ENCODE measurements at places on chromosomes 11 and 22. TPM values are rescaled to one million over a fixed set of nuclear protein-coding genes. Genes with fewer than 3 reads are reported as not detected.

The ACER3 gene
- polyA plus RNA-seq: 14.7 TPM

DNA sequence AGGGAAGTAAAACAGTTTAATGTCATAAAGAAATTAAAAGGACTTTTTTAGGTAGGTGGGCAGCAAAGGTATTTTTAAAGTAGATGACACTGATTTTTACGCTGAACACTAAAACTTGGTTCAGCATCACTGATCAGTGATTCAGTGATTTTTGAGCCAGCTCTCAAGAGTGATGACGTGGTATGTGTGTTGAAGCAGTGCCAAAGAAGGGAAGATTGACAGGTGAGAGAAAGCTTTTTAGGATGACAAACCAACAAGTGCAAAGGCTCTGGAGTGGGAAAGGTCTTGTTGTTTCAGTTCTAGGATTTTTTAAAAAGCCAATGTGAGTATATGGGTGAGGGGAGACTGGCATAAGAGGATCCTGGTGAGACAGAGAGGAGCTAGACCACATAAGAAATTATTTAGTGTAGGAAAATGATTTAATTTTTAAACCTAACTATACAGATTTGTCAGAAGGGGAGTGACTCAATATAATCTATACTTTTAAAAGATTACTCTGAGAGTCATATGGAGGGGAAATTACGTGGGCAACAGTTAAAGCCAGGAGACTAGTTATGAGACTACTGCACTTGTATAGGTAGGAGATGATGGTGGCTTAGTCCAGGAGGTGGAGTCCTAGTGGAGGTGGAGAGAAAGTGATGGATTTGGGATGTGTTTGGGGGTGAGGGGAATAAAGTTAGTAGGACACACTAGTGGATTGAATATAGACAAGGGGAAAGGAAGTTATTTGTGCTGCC is 17.6 kb upstream of the CALCB start:
- DNase-seq: no peak

- no peak for DNase-seq
These were observed 43.0 kb upstream of the TOP3B start for GRCh38 chr22:22025320-22026156.

GRCh38 chr11:34502949-34503348 is 10.6 kb downstream of the ELF5 start:
- DNase-seq: no peak

GRCh38 chr11:75810637-75811390 is 4.2 kb upstream of the UVRAG start:
- DNase-seq: no peak

- no peak for DNase-seq
These were observed 65.3 kb downstream of the ARL14EP start for GRCh38 chr11:30387891-30388861.

- peak; percentile 22 for DNase-seq
These were observed 25.9 kb downstream of the RAB6A start for GRCh38 chr11:73734993-73735392.

The HEPN1 gene
- not detected for polyA plus RNA-seq

DNA sequence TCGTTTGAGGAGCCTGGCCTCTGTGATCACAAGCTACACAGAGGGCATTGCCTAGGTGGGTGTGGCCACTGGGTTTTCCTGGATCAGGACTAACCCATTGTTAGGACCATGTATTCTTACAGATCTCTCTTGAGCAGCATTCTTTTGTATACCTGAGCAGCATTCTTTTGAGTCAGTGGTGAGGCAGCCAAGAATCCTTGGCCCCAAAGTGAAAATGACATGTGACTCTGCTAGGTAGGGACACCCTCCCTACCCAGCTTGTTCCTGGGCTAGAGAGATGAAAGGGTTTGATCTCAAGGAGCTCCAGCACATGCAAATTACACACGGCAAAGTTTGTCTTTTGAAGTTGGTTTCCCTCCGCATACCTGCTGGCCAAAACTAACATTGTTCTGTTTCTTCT is 55.0 kb upstream of the HORMAD2 start:
- no peak for DNase-seq

DNA sequence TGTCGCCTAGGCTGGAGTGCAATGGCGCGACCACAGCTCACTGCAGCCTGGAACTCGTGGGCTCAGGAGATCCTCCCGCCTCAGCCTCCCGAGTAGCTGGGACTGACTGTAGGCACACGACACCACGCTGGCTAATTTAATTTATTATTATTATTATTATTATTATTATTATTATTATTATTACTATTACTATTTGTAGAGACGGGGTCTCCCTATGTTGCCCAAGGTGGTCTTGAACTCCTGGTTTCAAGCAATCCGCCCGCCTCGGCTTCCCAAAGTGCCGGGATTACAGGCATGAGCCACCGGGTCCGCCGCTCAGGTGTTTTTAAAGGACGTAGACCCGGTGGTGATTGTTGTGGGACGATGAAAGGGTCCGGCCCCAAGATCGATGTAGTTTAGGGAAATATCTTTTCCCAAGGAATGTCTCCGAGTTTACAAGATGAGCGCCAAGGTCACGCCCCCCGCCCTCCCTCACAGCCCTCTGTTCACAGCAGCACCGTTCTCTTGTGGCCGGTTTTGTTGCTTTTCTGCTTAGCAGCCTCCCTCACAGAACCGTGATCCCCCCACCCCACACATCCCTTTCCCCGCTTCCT is 728 bp upstream of the POGLUT3 start:
- DNase-seq: no peak

- DNase-seq: no peak
These were observed 328.2 kb downstream of the FAM181B start for GRCh38 chr11:82405421-82405820.

The CTTN gene
- polyA plus RNA-seq: 134 TPM

GRCh38 chr11:1819074-1819473 is 15.7 kb upstream of the SYT8 start:
- DNase-seq: no peak

GRCh38 chr11:100687054-100687629 is at the start of gene ARHGAP42:
ARHGAP42 (plus strand) TSS chr11:100687288; CDS start chr11:100687679, 391 bp downstream.
- no peak for DNase-seq

- no peak for DNase-seq
These were observed 39.6 kb downstream of the TSPAN18 start for GRCh38 chr11:44766112-44766971.

- peak; percentile 50 for DNase-seq
These were observed 1.4 kb upstream of the PRSS23 start for GRCh38 chr11:86798988-86799387.

DNA sequence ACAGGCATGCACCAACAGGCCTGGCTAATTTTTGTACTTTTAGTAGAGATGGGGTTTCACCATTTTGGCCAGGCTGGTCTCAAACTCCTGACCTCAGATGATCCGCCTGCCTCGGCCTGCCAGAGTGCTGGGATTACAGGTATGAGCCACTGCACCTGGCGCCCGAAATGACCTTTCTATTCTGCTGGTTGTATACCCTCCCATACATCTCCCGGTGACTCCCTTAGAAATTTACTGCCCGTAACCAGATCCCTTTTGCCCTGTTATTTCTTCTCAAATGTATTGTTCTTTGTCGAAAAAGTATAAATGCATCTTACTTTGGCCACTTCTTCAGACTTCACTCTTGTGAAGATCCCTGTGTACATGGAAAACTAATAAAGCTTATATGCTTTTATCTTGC is 22.0 kb downstream of the MCHR1 start:
- no peak for DNase-seq

GRCh38 chr11:93289782-93290463 is 40.6 kb upstream of the DEUP1 start:
- no peak for DNase-seq

GRCh38 chr11:7889985-7890384 is 41.1 kb downstream of the OR10A6 start:
- no peak for DNase-seq

- DNase-seq: no peak
These were observed 76.0 kb downstream of the MYEOV start for GRCh38 chr11:69369945-69370344.

The THY1 gene
- polyA plus RNA-seq: 52.0 TPM

The CCDC87 gene
- 0.13 TPM for polyA plus RNA-seq

- no peak for DNase-seq
These were observed 32.1 kb downstream of the IFT27 start for GRCh38 chr22:36743591-36744412.

GRCh38 chr11:45411228-45411946 is 125.2 kb upstream of the SYT13 start:
- DNase-seq: no peak

DNA sequence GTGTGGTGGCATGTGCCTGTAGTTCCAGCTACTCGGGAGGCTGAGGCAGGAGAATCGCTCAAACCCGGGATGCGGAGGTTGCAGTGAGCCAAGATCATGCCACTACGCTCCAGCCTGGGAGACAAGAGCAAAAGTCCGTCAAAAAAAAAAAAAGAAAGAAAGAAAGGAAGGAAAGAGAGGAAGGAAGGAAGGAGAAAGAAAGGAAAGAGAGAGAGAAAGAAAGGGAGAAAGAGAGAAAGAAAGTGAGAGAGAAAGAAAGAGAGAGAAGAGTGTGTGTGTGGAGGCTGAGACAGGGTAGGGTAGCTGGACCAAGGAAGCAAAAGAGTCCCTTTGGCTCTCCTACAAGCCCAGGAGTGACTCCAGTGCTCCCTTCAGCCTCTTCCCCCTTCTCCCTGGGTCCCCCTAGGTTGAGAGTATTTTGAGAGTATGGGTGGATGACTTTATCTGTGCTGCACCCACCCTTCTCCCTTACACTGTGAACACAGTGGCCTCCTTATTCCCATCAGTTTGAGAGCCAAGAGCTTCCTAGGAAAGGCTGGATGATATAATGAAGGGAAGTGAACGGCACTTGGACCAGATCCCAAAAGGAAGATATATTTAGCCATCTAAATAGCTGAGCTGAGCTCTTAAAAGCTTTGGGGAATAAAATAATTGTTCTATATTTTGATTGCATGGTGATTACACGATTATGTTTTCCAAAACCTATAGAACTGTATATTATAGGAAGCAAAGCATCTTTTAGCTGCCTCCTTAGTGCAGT is 9.5 kb upstream of the DENND5A start:
- no peak for DNase-seq

Data from foreskin keratinocyte (primary cell).